ENCODE measurements at places on chromosomes 1 and 21. TPM values are rescaled to one million over a fixed set of nuclear protein-coding genes. Genes with fewer than 3 reads are reported as not detected.

GRCh38 chr21:22609802-22610201 lies 1611.6 kb downstream of the NCAM2 start:
- DNase-seq: no peak

- DNase-seq: no peak
Measured at GRCh38 chr1:244409701-244410100, 42.0 kb downstream of the ADSS2 start.

Gene CLCA1
- not detected for polyA plus RNA-seq

DNA sequence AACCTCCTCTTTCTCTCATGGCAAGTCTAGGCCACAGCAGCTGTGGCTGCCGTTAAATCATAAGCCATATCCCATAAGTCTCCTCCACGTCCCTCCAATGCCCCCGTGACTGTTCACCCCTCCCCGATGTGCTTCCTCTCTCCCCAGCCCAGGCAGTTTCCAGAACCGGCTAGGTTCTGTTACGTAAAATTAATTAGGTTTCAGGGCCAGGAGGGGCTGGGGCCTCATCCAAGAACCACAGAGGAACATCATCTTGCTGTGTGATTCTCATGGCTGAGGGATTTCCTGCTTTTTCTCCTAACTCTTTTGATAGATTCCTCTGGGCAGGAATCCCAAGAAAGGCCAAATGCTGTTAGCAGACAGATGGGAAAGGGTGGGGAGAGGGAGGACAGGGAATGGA lies 141.8 kb upstream of the AJAP1 start:
- DNase-seq: no peak

- DNase-seq: no peak
Measured at GRCh38 chr21:25461725-25462124, 145.6 kb downstream of the MRPL39 start.

Measured in BJ (cell line).